ENCODE measurements at places on chromosomes 2 and 18.

- DNase-seq, result no peak
These were observed 30.5 kb upstream of the NCKAP5 start for GRCh38 chr2:133598769-133599168.

- DNase-seq, result no peak
These were observed 33.9 kb downstream of the SH3BP4 start for GRCh38 chr2:234985608-234986245.

- no peak for DNase-seq
These were observed 82.0 kb upstream of the IL1R2 start for GRCh38 chr2:101909760-101910159.

DNA sequence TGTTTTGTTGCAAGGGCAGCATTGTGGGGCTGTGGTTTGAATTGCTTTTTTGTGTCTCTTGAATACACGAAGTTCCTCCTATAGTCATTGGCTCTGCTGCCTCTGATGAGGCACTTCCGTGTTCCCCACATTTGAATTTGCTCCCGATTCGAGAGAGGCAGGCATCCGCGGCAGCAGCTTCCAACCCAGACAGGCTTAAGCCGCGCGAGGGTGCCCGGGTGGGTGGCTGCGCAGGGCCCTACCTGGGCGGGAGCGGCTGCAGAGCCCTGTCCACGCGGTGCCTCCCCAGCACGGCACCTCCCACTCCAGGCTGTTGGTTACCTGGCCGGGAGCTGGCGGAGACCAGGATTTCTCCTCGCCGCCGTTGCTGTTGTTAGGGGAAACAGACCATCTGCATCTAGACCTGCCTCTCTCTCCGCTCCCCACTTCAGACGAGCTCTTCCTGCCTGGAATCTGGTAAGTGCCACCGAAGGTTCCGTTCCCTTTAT is 151.3 kb downstream of the NEDD4L start:
- no peak for DNase-seq

DNA sequence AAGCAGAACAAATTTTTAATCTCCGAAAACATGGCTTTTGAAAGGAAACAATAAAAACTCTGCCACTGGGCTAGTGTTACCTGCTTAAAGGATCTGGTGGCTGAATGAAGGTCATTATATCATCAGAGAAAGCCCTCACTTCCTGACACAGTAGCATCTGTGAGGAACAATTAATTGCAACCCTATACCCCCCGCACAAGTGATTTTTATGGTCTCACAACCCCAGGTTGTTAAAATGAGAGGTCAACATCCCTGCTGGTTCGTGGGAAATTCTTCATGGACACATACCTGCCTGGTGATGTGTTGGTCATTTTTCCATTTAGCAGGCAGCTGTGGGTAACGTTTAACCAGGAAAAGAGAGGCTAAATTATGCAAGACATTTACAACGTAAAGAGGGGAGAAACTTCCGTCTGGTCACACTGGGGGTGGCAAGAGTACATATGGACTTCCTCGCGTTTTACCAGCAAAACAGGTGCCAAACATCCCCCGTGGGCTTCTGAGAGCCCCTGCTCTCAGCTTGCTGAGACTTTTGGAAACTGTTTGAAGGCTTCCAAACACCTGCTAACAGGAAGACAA is 29.2 kb downstream of the NIFK start:
- no peak for DNase-seq

- no peak for DNase-seq
These were observed 326.1 kb downstream of the ARHGAP15 start for GRCh38 chr2:143455317-143455716.

GRCh38 chr2:109439390-109439786 is 174.4 kb downstream of the SEPTIN10 start:
- DNase-seq, result no peak

Data from stimulated activated CD4-positive, alpha-beta T cell treated with anti-CD3 and anti-CD28 coated beads, TNF-alpha, amount 100 ng/mL, for 24 hours (primary cell).